ENCODE measurements at places on chromosomes 1 and 21.

GRCh38 chr21:34582506-34583150 lies 32.3 kb downstream of the RCAN1 start:
- peak; percentile 58 for DNase-seq

GRCh38 chr1:15704526-15705183 lies 20.5 kb downstream of the PLEKHM2 start:
- no peak for DNase-seq

DNA sequence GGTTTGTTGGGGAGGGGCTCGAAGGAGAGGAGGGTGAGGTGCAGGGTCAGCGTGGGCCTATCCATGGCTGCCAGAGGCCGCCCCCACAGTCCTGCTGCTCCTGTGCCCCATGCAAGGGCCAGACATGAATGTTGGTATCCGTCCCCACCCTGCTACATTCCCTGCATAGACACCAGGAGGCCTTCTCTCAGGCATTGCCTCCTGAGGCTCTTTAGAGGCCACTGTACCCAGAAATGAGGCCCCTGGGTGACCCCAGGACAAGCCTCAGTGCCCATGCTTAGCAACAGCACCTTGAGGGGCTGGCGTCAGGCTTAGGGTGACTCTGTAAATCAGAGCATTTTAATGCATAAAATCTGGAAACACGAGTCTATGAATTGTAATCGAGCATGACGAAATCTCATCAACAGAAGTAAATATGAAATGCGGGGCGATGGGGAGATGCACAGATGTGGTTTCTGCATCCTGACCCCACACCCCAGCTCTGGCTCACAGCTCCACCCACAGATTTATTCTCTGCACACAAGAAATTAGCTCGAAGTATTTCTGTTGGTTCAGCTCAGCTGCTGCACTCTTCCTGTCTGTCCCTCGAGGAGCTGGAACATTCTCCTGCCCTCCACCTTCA lies 124.0 kb upstream of the CSF3R start:
- DNase-seq, result no peak

DNA sequence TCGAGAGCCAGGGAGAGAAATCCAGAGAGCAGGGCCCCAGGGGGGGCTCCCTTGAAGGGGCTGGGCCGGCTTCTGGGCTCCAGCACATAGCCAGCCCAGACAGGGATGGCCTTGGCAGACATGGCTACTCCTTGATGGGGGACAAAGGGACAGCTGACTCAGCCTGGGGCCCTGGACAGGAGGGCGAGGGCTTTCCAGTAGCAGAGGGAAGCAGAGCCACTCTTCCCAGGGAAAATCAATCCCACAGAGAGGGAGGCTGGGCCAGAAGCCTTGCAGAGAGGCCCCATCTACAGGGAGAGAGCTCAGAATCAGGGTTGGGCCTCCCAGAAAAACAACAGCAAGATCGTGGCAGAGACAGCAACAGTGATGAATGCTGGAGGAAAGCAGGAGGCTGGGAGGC lies 15.6 kb downstream of the IGFN1 start:
- no peak for DNase-seq
